ENCODE measurements at places on chromosomes 4 and X.
A peak's percentile ranks its signal among the peaks of the same experiment; 100 is the strongest.

GRCh38 chrX:134144231-134144630 is 92.8 kb upstream of the CCDC160 start:
- no peak for DNase-seq

DNA sequence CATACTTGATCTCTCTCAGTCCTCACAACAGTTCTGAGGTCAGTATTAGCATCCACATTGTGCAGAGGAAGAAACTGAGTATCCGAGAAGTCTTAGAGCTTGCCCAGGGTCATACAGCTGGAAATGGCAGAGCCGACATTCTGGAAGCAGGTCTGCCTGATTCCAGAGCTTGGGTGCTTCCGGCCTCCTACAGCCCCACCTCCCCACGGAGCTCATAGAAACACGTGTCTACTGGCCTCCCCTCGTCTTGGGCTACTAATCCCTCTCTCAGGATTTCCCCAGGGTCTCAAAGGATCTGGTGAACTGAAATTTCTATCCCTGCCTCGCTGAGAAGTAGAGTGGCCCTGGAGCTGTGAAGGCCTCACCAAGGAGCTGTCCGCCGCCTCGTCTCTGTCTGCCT is 12.0 kb upstream of the KDM5C start:
- no peak for DNase-seq

DNA sequence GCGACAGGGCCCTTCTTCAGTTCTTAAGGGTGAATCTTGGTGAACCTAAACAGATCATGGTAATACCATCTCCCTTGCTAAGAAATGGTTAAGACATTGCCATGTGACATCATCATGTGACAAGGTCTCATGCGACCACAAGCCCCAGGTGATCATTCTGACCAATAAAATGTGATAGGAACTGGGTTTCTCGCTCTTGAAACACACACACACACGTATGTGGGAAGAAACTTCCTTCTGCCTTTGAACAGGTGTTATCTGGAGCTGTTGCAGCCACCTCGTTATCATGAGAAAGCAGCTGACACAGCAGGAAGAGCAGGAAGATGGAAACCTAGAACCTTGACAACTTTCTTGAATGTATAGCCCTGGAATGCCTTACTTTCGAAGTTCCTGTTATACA is 10.2 kb downstream of the SOD3 start:
- no peak for DNase-seq

GRCh38 chr4:13527981-13528820 is 16.1 kb downstream of the NKX3-2 start:
- DNase-seq: no peak

DNA sequence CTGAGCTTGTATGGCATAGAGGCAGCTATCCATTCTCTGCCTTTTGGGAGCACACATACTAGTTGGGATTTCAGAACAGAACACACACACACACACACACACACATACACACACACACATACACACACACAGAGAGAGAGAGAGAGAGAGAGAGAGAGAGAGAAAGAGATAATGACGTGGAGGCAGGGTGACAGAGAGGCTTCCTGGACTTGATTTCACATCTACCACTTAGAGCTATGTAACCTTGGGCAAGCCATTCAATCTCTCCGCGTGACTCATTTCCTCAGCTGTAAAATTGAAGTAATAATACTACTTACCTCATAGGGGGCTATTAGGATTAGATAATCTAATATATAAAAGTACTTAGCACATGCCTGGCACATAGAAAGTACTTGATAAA is 12.3 kb upstream of the GRIA3 start:
- peak; percentile 2 for DNase-seq

GRCh38 chr4:100907465-100908454 is 389.9 kb upstream of the EMCN start:
- DNase-seq: peak; percentile 5

DNA sequence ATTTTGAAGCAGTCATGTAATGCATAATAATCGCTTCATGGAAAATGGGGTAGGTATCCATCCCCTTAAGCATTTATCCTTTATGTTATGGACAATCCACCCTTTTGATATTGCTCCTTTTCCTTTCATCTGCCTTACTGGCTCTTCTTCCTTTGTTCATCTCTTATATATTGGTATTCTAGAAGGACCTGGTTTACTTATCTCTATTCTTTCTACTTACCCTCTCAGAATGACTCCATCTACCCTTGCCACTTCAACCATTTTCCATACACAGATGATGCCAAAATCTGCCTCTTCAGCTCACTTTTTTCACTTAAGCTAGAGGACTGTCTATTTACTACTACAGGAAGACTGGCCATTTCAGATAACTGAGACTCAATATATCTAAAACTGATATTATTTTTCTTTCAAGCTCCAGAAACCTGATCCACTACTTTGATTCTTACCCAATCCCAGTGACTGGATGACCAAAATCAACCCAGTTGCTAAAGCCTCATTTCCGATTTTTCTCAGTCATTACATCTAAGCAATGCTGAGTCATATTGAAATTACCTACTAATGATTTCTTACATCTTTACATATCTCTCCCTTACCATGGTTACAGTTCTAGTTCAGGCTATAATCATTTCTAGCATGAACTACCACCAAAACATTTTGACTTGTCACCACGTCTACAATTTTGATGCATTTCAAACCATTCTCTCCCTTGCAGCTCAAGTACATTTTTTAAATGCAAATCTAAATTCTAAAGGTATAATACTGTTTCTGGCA is 93.7 kb downstream of the FAAH2 start:
- no peak for DNase-seq

DNA sequence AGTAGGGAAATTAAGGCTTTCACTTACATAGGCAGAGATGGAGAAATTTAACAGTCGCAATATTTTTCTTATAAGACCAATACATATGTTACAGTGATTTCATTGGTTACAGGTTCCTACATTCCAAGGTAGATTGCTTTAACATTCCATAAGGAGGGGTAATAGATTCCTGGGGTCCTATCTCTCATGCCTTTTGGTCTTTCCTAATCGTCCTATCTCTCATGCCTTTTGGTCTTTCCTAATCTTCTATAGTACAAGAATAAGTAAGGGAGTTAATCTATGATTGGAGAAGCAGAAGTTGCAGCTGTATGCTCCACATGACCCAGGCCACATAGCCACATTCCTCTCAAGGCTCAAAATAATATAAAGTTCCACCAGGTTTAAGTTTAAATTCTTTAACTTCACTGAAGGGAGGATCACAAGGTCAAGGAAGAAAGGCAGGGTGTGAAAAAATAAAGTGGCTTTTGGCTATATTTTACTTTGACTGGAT is 285.0 kb upstream of the BOD1L1 start:
- DNase-seq: no peak

DNA sequence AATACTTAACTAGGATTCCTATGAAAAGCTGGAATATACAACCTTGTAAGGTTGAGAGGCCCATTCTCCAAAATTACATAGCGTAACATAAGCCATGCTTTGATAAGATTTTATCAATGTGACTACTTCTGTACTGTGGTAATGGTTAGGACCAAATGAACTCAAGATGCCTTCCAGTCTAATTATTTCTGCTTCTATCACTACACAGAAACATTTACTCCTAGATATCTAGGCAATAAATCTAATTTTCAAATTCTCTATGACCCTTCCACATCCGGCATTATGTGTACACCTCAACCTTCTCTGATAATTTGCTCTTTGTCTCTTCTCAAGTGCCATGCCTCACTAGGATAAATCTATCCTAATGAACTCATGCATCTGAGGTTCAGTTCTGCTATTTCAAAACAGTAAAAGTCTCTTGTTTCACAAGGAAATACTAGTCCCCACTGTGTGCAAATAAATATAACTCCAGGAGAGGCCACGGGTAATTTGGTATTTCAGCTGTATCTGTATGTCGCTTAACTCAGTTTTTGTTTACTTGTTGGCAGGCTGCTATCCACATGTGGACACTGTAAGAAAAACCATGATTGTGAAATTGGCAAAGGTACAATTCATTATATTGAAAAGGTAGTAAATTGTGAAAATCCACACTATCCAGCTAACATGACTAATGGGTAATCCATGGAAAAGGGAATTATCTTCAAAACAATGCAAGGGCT is 93.3 kb downstream of the PRDM5 start:
- peak; percentile 94 for DNase-seq

GRCh38 chr4:26727844-26728243 is 132.8 kb upstream of the STIM2 start:
- no peak for DNase-seq

GRCh38 chr4:106048250-106048971 is 153.1 kb downstream of the NPNT start:
- DNase-seq: peak; percentile 80

- no peak for DNase-seq
Measured at GRCh38 chr4:101512416-101512815, 165.1 kb upstream of the PPP3CA start.

- DNase-seq: no peak
Measured at GRCh38 chr4:23039818-23040217, 347.1 kb downstream of the GBA3 start.

DNA sequence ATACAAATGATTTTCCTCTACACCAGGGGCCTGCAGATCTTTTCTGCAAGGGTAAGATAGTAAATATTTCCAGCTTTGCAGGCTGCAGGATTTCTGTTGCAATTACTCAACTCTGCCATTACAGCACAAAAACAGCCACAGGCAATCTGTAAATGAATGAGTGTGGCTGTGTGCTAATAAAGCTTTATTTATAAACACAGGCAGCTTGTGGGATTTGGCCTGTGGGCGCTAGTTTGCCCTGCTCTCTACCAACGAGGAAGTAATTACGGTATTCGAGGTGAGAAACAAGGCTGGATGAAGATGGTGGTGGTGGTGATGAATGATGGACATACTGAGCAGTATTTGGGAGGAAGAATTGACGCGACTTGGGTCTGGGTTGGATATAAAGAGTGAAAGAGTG is 30.7 kb downstream of the ADGRG2 start:
- DNase-seq: no peak

DNA sequence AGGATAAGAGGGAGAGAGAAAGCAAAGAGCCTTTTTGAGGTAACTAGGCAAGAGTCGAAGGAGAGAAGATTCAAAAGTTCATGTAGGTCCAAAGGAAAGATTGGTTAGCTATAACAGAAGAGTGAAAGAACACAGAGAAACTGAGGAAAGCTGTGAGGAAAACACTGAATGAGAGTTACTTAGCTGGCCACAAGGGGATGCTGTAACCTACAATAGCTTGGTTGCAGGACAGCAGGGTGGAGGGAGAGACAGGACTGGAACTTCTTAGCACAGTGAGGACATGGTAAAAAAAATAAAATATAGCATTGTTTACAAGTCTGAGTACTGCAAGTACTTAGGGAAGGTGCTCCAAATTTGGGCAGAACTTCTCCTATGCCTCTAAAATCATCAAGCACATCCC is 48.3 kb downstream of the RAI2 start:
- peak; percentile 12 for DNase-seq

DNA sequence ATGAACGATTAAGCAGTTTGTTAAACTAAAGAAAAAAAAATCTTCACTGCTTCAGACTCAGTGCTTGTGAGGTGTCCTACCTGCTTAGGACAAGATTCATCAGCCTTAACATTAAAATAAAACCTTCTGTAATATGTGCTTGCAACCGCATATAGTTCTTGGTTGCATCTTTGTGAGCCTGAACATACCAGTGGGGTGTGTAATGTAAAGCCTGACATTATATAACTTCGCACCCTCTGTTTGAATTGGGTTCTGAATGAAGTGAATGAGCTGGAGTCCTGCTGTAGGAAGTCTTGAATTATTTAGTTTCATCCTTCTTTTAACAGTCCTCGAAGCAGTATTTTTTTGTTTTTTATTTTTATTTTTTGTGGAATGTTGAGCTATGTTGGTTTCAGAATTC is 3.1 kb downstream of the KDM6A start:
- DNase-seq: no peak

- no peak for DNase-seq
Measured at GRCh38 chr4:48008021-48008596, 8.4 kb downstream of the CNGA1 start.

DNA sequence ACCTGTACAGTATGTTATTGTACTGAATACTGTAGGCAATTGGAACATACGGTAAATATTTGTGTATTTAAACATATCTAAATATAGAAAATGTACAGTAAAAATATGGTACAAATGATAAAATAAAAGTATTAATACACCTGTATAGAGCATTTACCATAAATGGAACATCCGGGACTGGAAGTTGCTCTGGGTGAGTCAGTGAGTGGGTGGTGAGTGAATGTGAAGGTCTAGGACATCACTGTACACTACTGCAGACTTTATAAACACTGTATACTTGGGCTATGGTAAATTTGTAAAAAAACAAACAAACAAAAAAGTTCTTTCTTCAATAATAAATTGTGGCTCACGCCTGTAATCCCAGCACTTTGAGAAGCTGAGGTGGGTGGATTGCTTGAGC is 52.4 kb upstream of the FHL1 start:
- DNase-seq: no peak

DNA sequence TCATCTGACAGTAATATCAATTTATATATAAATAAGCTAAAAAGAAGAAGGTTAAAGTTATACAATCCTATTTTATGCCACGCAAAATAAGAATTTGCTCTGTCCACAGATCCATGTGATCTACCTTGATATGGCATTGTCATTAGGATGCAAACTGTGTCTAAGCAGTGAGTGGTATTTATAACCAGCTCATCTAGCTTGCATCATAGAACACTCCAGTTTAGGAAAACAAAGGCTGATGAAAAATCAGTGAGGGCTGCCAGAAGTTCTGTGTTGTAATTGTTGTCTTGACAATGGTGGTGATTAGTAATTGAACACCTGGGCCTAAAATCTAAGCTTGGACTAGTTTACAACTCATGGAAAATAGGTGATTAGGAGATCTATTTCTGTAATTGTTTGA is 111.0 kb downstream of the CPE start:
- peak; percentile 32 for DNase-seq

Data from fibroblast of gingiva (primary cell).